Muscle of arm (tissue), 14 donors: ENCODE measurements at places on chromosomes 1 and 21.

GRCh38 chr1:10456661-10457060, 6.8 kb downstream of the CORT start:
- no peak for DNase-seq

DNA sequence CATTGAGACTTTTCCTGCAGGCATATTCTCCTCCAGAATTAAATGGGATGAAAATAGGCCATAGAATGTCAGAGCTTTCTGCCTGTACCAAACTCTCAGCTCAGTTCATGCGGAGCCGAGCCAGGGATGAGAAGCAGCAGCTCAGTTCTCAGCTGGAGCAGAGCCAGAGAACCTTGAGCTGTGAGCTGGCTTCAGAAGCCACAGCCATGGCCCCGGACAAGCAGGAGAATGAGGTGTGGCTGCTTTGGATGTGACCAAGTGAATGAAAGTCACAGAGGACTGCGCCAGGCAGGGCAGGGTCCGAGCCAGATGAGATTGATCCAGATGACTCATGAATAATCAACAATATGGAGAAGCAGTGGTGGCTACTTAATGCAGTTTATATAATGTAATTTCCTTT, 633.8 kb downstream of the NCAM2 start:
- peak; percentile 4 for DNase-seq

DNA sequence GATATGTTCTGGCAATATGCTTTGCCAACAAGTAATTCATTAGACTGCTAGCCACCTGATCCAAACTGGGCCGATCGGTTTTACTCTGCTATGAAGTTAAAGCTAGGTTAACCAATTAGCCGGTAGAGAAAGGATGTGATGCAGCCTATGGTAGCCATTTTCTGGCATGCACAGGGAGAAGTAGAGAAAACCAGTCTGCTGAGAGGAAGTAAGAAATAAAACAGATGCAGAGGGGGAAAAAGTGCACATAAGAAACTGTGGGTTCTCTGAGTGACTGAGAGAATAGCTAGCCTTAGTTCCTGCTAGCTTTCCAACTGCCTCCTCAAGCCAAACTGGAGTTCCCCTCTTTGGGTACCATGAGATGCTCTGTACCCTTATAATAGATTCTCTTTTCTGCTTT, 52.8 kb downstream of the ARID4B start:
- no peak for DNase-seq

DNA sequence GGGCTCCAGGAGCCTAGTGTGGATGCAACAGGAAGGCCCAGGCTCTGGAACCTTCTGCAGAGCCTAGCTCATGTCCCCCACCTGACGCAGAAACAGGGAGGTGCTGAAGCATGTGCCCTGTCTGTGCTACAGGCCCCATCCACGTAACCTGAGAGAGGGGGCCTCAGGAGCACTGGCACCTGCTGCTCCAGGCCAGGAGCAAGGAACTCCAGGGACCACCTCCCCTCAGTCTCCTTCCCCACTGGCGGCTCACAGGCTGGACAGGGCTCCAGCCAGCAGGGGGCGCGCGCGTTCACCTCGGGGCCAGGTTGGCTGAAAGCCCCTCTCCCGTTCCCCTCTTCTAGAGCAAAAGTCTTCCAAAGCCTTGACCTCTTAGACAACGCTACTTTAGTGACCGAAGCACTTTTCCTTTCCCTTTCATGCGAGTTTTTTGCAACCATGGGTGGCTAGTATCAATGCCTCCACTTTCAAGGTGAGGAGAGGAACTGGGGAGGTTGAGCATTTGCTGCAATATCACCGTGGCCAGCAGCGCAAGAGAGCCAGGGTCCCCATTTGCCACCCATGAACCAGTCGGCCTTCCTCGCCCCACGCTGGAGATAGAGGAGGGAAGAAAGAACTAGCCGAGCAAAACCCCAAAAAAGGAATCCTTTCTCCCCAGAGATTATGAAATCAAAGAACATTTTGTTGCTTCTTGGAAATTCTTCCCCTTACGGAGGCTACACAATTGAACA, 52.4 kb upstream of the GPR157 start:
- DNase-seq: peak; percentile 46

- no peak for DNase-seq
Measured at GRCh38 chr1:167663002-167663772, 33.2 kb downstream of the RCSD1 start.

DNA sequence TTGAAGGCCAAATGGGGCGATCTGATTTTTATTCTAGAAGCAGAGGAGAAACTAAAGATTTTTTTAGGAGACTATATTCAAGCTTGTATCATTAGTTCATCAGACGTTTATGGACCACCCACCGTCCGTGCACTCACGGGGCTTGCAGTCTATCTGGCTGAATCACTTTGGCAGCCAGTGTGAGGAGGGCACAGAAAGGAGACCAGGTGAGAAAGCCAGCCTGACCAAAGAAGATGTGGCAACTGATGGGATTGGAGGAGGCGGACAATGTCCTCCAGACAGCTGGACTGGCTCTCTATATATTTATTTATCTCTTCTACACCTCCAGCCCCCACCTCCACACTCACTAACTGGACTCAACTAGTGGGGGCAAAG, 822 bp upstream of the ELOVL1 start:
- no peak for DNase-seq

- DNase-seq: no peak
Measured at GRCh38 chr1:55457874-55458273, 242.7 kb upstream of the USP24 start.

DNA sequence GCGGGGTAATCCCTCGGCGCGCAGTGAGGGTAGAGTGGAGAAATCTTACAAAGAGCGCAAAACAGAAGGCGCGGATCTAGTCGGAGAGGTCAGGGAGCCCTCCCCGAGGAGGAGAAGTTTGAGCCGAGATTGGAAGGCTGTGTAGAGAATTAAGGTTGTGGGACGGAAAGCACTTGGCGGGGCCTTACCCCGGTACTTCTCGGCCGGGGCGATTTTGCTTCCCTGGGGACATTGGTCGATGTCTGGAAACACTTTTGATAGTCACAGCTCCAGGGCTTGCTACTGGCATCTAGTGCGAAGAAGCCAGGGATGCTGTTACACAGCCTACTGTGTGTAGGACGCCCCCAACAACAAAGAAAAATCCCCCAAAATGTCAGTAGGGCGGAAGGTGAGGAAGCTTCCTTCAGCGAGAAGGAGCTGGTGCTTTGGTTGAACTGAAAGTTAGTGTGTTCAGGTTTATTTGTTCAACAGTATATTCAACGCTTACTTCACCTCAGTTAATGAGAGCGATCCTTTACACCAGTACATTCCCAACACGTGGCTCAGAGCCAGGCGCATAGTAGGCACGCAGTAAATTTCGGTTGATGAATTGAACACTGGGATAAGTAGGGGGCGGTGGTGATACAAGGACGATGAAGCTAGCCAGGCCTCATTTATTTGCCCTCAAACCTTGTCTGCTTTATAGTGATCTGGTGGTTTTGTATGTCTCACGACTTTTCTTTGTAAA, 807 bp downstream of the CEP85 start:
- no peak for DNase-seq

DNA sequence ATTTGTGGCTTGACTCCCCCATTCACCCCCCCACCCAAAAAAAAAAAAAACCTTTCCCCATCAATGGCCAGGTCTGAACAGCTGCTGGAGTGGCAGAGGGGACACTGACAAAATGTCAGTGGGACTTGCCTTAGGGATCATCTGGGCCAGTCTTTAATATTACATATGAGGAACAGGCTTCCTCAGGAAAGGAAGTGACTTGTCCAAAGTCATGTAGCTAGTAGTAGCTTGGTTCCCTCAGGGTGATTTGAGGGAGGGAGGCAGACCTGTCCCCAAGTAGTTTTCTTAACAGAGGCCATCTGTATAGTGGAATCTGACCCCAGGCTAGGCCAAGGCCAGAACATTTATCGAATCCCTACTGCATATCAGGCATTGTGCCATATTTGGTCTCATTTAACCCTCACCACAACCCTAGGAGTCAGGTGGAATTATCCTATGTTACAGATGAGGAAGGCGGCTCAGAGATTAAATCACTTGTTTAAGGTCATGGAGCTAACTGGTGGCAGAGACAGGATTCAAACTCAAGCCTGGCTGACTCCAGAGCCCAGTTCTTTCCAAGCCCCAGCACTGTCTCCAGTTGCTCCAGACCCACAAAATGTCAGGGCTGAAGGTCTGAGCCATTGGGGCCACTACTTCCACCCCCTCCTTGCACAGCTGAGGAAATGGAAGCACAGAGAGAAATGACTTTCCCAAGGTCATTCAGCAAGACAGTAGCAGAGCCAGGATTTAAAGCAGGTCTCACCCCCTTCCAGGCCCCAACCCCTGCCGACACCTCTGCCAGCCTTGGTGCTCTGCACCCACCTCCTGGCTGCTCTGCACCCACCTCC, 10.4 kb downstream of the ZBTB7B start:
- DNase-seq: no peak

GRCh38 chr1:238404921-238405320, 514.2 kb upstream of the ZP4 start:
- no peak for DNase-seq

DNA sequence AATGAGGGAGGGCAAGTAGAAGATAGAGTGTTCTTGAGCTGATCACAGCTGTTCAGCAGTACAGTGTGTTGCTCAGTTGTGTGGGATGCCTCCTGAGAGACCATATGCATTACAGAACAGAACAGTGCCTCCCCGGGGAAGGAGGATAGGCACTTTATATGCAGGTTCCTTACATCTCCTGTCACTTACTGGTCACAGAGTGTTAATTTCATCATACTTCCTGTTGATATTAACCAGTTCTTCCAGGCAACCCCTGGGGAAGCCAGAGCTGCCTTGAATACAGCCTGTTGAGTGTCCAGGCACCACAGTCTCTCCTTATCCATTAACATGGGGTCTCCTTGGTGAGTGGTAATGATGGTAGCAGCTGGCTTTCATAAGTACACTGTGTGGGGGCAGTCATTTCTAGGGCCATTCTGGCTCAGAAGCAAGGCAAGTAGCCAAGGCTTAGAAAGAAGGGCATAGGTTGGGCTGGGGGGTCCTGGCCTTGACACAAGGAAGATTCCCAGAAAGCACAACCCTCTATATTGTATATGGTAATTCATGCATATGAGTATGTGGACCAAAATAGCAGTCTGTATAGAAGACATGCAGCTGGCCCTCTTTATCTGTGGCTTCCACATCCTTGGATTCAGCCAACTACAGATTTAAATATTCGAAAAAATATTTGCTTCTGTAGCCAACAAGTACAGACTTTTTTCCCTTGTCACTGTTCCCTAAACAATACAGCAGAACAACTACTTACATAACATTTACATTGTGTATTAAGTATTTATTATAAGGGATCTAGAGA, 142.4 kb downstream of the ZP4 start:
- DNase-seq: no peak

- no peak for DNase-seq
Measured at GRCh38 chr1:179867493-179868330, 9.9 kb downstream of the TOR1AIP2 start.
